ENCODE measurements at places on chromosomes 3 and 15.

DNA sequence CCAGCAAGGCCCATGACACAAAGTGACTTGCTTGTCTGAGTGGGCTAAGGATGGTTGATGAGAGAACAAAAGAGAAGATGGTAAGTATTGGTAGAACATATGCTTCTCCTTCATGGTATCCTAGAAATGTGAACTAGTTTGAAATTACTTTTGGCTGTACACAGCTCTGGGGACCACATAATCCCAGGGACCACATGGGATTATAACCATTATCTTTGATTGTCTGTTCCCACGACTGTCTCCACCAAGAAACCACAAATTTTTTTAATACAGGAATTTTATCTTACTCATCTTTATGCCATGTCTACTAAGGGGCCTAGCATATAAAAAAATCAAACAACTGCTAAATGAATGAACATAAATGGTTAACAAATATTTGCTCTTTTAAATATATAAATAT lies 155.3 kb upstream of the PRICKLE2 start:
- no peak for DNase-seq

- no peak for DNase-seq
Measured at GRCh38 chr3:147924755-147925154, 515.6 kb downstream of the ZIC1 start.

GRCh38 chr3:196378146-196378841 lies 40.1 kb upstream of the TM4SF19 start:
- no peak for DNase-seq

- DNase-seq, result no peak
Measured at GRCh38 chr15:90686435-90687218, 30.5 kb upstream of the BLM start.

GRCh38 chr3:47882338-47882737 lies 79.4 kb downstream of the DHX30 start:
- no peak for DNase-seq

GRCh38 chr3:190118438-190118837 lies 2.3 kb downstream of the P3H2 start:
- no peak for DNase-seq

GRCh38 chr3:31173118-31173718 lies 278.8 kb upstream of the GADL1 start:
- no peak for DNase-seq

- DNase-seq, result no peak
Measured at GRCh38 chr15:58457466-58457965, 25.7 kb downstream of the LIPC start.

GRCh38 chr3:10008588-10009344 lies 17.5 kb upstream of the FANCD2 start:
- peak; percentile 85 for DNase-seq

GRCh38 chr15:63436872-63437375 lies 55.3 kb upstream of the CA12 start:
- peak; percentile 71 for DNase-seq

DNA sequence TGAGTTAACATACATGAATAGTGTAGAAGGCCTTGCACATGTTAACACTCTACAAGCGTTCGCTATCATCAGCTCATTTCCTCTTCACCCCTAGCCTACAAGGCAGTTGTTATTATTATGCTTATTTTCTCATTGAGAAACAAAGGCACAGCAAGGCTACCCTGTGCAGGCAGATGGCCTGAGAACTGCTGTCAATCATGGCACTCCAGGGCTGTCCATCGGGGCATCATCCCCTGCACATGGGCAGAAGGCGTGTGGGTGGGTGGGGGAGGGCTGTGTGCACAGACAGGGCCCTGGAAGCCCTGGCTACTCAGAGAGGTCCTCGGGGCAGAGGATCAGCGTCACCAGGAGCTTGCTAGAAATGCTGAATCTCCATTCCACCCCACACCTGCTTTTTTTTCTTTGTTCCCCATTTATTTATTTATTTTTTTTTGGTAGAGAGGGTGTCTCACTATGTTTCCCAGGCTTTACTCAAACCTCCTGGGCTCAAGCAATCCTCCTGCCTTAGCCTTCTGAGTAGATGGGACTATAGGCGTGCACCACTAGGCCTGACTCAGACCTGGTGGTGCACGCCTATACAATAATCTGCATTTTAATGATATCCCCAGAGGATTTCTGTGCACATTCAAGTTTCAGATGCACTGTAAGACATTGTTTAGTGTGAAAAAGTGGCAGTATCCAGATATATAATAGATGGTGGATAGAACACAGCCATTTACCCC lies 9.6 kb upstream of the ZXDC start:
- no peak for DNase-seq

DNA sequence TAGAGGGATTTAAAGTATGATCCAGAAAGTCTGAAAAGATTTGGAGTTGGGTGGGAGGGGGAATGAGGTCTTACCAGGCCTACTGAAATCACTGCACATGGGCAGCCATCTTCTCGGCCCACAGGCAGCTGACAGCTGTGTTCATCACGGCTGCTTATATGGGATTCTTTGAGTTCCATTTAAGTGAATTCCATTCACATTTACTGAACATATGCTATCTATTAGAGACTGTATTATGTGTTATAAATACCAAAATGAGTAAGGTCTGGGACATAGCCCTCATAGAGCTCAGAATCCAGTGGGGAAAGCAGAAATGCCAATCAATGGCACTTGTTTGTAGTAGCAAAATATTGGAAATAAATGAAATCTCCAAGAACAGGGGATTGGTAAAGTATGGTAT lies 91.1 kb downstream of the TRIM42 start:
- DNase-seq, result no peak

DNA sequence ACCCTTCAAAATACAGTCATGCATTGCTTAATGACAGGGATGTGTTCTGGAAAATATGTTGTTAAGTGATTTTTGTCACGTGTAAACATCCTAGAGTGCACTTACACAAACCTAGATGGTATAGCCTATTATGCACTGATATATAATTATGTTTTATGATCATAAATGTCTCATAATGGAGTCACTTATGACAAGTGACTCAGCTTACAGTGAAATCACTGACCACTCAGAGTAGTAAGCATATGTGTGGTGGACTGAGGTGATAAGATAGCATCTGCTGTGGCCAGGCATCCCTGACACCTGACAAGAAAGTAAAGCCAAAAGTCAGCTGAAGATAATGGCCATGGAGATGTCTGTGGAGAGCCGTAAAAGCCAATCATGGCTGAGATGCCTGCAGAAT lies 5.4 kb downstream of the ACAD11 start:
- DNase-seq, result no peak

DNA sequence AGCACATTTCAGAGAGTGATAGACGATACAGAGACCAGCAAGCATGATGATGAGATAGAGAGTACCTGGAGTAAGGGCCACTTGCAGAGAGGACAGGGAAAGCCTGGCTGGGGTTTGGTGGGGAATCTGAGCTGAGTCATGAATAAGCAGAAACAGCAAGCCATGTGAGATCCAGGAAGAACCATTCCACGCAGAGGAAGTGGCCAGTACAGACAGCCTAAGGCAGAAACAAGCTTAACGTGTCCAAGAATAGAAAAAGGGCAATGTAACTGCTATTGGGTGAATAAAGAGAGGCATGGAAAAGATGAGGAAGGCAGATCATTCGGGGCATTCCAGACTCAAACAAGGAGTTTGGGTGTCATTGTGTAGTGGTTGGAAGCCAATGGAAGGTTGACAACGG lies 816.3 kb upstream of the CFAP20DC start:
- DNase-seq, result no peak
